ENCODE measurements at places on chromosomes 2 and 18. TPM values are rescaled to one million over a fixed set of nuclear protein-coding genes. Genes with fewer than 3 reads are reported as not detected.

AOX1 gene
- total RNA-seq, result 0.79 TPM

IL1F10 gene
- not detected for total RNA-seq

CCDC121 gene
- total RNA-seq, result 0.30 TPM

ACTG2 gene
- total RNA-seq, result not detected

ADAM17 gene
- total RNA-seq, result 11.0 TPM

CFC1 gene
- total RNA-seq, result not detected
